ENCODE measurements at places on chromosomes 16 and 17.

DNA sequence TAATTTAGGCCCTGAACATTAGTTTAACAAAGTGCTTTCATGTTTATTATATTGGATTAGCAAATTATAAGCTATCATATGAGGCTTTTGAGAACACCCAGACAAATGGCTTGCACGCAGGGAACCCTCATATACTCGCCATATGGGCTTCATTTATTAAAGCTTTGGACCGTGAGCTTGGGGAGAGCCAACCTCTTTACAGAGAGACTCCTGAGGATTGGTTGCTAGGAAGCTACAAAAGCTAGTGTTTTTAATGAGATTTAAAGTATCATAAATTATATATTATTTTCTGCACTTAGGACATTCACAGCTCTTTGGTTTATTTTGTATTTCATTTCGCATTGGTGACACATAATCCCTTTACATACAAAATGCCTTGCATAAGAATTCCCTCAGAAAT is 193.8 kb upstream of the TOX3 start:
- DNase-seq: no peak

DNA sequence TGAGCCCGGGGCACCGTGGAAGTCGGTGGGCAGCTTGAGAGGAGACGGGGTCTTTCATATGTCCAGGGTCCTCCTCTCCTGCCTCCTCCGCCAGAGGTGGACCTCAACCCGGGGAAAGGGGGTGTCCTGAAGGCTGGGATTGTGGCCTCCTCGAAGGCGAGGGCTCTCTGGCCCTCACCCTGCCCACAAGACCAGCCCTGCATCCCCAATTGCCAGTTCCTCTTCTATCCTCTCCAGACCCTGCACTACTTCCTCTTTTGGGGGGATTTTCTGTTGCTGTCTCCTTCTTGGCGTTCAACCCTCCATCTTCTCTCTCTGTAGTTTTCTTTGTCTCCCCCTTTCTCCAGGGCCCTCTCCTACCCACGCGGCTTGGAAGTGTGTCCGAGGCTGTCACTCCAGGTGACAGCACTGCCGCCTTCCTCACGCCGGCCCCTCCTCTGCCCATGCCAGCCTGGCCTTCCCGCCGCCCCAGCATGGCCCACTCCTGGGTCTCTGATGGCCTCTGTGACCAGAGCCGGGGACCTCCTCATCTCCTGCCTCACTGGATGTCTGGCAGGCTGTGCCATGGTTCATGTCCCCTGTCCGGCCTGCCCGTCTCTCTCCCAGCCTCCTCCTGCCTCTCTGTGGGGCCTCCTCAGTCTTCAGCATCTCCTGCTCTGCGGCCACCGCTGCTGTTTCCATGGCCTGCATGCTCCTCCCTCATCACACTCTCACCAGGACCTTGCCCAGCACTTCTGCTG is 2.4 kb upstream of the ITGAX start:
- no peak for DNase-seq

- no peak for DNase-seq
Measured at GRCh38 chr17:82193520-82194220, 19.0 kb downstream of the CCDC57 start.

GRCh38 chr16:10534748-10535147 is 45.6 kb downstream of the EMP2 start:
- no peak for DNase-seq

- DNase-seq: no peak
Measured at GRCh38 chr17:69404399-69404798, 10.1 kb upstream of the MAP2K6 start.
